Epithelial cell of proximal tubule (primary cell): ENCODE measurements at places on chromosomes 12 and 14. TPM values are rescaled to one million over a fixed set of nuclear protein-coding genes. Genes with fewer than 3 reads are reported as not detected.
A peak's percentile ranks its signal among the peaks of the same experiment; 100 is the strongest.

DNA sequence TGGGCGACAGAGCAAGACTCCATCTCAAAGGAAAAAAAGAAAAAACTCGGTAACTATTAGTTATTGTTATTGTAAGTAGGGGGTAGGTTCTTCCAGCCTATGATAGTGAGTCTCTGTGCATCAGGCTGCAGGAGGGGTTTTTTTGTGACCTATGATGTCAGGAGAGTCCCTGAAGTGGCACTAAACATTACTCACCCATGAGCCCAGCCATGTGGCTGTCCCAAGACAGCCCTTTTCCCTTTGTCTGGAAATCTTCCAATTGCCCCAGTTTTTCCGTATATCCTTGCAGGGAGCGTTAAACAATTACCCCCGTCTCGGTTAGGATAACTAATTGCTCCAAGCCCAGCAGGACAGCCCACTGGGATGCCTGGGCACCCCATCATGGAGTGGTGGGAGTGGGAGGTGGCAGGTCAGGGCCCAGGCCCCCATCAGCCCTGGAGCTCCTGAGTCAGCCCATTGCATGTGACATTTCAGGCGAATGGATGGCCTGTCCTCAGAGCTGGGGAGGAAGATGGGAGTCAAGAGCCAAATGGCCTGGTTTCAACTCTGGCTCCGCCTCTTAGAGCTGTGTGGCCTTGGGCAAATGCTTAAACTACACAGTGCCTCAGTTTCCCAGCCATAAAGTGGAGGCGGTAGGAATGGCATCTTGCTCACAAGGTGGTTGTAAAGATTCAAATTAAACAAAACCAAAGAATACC is 16.4 kb downstream of the PHETA1 start:
- no peak for DNase-seq

DNA sequence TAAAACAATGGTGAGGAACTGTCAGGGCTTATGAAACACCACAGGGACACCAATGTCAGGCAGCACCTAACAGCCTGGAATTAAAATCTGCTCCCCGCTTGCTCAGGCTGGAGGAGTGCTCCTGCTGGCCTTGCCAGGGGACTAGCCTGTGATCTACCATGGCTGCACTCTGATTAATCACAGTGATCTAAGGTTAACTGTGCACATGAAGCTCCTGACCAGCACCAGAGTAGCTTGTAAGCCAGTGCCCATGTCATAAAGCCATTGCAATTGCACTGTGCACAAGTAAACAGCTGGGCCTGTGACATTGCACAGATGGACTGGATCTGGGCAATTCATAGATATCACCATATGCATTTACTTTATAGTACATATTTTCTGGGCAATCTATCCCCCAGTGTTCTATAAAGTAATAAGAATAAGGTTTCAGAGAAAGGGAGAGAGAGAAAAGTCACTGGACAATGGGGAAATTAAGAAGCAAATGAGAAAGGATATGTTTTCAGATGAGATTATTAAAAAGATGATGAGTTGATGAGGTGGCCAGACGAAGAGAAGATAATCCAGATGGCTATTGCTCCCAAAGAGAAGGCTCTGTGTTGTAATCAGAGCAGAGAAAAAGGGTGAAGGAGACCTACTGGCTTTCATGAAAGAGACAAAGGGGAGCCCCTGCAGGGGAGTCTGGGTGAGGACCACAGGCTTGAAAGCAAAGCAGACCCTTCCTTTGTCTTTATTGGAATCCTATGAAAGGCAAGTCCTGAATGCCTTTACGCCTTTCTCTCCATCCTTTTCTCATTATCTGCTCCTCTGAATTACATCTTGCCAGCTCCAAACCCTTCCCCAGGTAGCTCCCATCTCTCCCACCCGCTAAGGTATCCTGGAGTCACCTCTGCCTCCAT is 145.8 kb downstream of the SLC38A6 start:
- DNase-seq: no peak

DNA sequence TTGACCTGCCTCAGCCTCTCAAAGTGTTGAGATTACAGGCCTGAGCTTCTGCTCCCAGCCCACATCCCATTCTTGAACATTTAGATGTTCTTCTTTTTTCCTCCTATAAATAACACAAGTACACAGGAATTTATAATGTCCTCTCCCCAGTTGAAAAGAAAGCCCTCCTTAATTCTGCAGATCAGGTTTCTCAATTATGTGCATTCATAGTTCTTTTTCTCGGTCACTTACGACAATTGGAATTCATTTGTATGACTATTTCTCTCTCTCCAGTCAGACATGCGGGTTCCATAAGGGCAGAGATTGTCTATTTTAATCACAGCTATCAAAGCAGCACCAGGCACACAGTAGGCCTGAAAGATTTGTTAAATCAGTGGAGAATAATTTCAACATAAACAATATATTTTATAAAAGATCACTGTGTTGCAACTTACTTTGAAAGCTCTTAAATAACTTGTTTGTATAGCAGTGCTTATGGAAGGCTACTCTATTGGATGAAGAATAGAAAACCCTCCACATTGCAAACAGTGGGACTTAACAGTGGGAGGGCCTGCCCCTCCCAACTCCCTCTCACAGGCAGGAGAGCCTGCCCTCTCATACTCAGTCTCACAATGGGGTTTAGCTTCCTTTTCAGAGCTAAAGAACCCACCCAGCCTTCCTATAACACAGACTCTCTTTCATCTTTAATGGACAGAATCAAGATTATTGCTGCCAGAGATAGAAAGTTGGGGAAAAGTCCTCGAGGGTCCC is 84.1 kb upstream of the TRAF3 start:
- DNase-seq: no peak

- DNase-seq: no peak
These were observed 49.6 kb downstream of the STON2 start for GRCh38 chr14:81350344-81351130.

GRCh38 chr14:32259368-32260013 is 56.4 kb upstream of the RNU6-8 start:
- DNase-seq: peak; percentile 39

DNA sequence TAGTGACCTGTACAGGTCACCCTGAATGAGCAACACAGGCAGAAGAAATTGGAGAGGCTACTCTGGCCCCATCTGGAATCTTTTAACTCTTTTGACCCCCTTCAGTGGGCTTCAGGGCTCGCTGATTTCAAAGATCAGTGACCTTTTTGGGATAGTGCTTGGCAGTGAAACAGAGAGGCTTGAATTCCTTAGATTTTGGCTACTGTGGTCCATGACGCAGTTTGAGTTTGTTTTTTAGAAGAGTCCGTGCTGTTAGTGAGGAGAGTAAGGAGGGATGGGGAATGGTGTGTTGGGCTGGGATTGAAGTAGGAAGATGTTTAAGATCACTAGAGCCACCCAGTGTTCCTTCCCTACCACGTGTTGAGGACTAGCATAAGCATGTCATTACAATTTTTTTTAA is 16.5 kb downstream of the TMEM30B start:
- no peak for DNase-seq

GRCh38 chr14:54803926-54804537 is 98.6 kb downstream of the GCH1 start:
- no peak for DNase-seq

- no peak for DNase-seq
These were observed 68.6 kb upstream of the MAX start for GRCh38 chr14:65170768-65171507.

GRCh38 chr14:104345621-104346462 is 207.5 kb downstream of the KIF26A start:
- DNase-seq: no peak

DNA sequence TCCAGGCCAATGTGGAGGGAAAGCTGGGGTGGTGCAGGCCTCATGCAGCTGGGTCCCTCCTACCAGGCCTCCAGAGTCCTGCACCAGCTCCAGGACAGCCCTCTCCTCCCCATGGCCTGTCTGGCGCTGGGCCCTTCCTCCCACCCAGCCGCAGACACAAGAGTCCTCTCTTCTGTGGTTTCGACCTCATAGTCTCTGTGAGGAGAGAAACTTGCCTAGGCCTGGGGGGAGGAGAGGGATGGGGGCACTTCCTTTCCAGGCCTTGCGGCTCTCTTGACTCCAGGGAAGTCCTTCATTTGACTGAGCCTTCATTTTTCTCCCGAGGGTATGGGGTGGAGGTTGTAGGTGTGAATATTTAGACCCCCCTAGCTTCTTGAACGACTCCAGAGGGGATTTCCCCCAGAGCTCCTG is 2.3 kb downstream of the MMP14 start:
- DNase-seq: no peak

DNA sequence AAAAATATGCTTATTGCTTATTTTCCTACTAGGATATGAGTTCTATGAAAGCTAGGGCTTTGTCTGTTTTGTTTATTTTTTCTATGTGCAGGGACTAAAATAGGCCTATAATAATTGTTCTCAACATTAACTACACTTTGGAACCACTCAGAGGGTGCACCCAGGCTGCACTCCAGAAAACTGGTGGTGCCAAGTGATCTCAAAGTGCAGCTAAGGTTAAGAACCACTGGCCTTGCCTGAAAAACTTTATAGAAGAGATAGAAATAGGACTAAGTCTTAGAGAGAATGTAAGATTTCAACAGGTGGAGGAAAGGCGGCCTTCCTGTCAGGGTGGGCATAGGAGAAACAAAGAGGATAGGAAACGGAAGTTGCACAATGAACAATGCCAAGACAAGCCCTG is 37.7 kb upstream of the NR1H4 start:
- DNase-seq: no peak

- DNase-seq: no peak
These were observed 70.3 kb downstream of the GALNT4 start for GRCh38 chr12:89454080-89454848.

GRCh38 chr12:120242275-120242799 is 23.2 kb downstream of the PXN start:
- no peak for DNase-seq

DNA sequence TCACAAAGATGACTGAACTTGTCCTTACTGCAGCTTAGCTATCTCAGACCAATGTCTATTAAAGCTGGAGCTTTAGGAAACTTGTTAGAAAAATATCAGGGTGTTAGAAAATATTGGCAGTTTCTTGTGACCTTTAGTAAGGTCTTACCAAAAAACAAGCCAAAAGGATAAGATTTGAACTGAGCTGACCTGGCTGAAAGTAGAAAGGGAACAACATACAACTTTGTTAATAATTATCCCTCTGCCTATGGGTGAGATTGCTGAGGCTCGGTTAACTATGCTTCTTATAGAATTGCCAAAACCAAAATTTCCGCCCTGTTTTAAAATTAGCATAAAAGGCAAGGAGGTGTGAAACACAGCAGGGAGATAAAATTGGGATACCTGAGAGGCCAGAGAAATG is 73.8 kb downstream of the DHRS2 start:
- DNase-seq: no peak

- DNase-seq: no peak
These were observed 306.1 kb downstream of the KCNC2 start for GRCh38 chr12:74903522-74903921.

DNA sequence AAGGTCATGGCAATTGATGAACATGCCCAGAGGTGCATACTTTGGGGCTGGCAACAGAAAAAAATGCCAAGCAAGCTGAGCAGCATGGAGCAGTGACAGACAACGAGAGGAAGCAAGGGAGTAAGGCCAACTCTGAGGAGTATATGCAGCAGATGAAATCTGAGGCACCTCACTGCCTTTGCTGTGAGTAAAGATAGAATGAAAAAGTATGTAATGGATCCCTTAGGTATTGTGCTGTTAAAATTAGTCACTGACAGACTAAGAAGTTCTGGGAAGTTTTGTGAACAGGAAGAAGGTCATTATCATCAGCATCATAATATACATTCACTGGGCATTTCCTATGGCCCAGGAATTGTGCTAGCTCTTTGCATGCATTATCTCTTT is 269.9 kb downstream of the DUSP6 start:
- no peak for DNase-seq

DNA sequence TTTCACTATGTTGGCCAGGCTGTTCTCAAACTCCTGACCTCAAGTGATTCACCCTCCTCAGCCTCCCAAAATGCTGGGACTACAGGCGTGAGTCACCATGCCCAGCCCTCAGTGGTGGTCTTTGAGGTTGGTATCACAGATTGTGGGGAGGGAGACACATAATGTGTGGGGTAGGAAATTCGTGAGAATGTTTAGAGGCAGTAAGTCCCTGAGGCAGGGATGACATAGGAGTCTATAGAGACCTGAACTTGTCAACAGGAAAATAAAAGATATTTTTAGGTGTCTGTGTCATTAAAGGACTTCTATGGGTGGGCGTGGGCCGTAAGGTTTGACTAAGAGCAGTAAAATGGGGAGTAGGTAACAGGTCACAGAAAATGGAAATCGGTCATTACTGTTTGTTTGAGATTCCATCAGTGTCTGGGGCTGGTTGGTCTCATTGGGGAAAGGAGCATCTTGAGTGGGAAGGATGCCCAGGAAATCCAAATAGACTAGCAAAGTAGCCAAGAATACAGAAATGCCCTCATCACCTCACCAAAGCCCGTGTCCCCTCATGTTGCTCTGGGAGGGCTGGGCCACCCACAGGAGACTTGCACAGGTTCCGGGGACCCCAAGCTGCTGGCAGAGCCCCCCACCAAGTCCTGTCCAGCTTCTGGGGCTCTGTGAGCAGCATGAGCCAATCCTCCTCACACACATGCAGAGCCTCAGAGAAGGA is 63.6 kb upstream of the BCL2L14 start:
- DNase-seq: no peak

DNA sequence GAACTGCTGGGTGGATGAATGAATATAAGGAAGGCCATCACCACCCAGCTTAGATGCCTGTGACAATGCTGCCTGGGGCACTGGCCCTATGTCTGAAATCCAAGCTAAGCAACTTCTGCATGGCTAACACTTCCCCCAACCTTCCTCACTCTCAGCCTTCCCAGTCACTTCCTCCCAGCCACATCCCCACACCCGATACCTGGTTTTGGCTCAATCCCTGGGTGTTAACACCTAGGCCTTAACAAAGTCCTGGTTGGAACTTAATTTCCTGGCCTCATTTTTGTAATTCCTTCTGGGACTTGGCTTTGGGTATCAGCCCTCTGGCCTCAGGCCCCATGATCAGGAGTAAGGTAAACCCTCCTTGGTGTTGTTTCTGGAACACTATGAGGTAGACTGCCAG is 110.0 kb downstream of the EFCAB11 start:
- no peak for DNase-seq

- DNase-seq: no peak
These were observed 10.1 kb downstream of the LLPH start for GRCh38 chr12:66120477-66120876.

GRCh38 chr12:47710278-47710677 is 4.4 kb upstream of the RPAP3 start:
- DNase-seq: no peak

The MYBPC1 gene
- total RNA-seq: not detected in 2 replicates

The SSPN gene
- 0.43 and 1.6 TPM in 2 replicates for total RNA-seq

The NPAS3 gene
- 0.07 and 0.35 TPM in 2 replicates for total RNA-seq

The TGM1 gene
- 0.63 and 0.94 TPM in 2 replicates for total RNA-seq

The CACNA2D4 gene
- 0.14 and 1.6 TPM in 2 replicates for total RNA-seq

The RTL1 gene
- 0.06 TPM in 1 of 2 replicates, not detected in the other for total RNA-seq

The LRP1-AS gene
- total RNA-seq: not detected in 2 replicates

The BDKRB1 gene
- 0.40 TPM in 1 of 2 replicates, not detected in the other for total RNA-seq

The DUSP16 gene
- 14.8 and 19.3 TPM in 2 replicates for total RNA-seq

The DDN gene
- total RNA-seq: 0.14 and 0.29 TPM in 2 replicates

The MAP3K9 gene
- total RNA-seq: 13.7 and 16.7 TPM in 2 replicates

The LRTM2 gene
- total RNA-seq: not detected in 2 replicates

The CCDC175 gene
- not detected in 2 replicates for total RNA-seq

The DDX54 gene
- 97.7 and 112 TPM in 2 replicates for total RNA-seq

The USP44 gene
- total RNA-seq: 2.1 and 7.9 TPM in 2 replicates

The PLA2G1B gene
- not detected in 2 replicates for total RNA-seq

The FRS2 gene
- total RNA-seq: 14.0 and 28.9 TPM in 2 replicates

The MAP1LC3B2 gene
- 0.29 TPM in 1 of 2 replicates, not detected in the other for total RNA-seq
